Esophagus squamous epithelium (tissue), 5 donors: ENCODE measurements at places on chromosomes 1 and 21. TPM values are rescaled to one million over a fixed set of nuclear protein-coding genes. Genes with fewer than 3 reads are reported as not detected.

The GPR3 gene
- total RNA-seq = not detected

The SIK1 gene
- total RNA-seq = 2.8 TPM

The CYP4A11 gene
- total RNA-seq = 0.38 TPM

The KIF26B gene
- 0.23 TPM for total RNA-seq

The NUAK2 gene
- total RNA-seq = 15.8 TPM

The PCP4 gene
- 82.4 TPM for total RNA-seq
